Activated CD8-positive, alpha-beta memory T cell treated with anti-CD3 and anti-CD28 coated beads for 1 hour (primary cell): ENCODE measurements at places on chromosomes 5 and 9.

DNA sequence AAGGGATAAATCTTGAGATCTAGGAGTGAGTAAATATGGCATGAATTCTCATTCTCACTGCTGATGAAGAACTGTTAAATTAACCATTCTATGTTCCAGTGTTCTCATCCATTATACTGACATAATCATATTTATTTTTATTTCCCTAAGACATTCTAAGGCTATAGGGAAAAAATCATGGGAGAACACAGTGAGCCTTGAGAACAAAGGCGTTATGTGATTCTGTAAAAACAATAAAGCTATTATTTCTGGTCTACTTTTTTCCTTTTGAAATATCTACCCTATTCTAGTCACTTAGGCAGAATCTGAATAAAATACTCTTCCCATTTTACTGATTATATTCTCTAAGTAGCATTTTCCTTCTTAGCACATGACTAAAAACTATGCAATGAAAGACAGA is 155.7 kb upstream of the ADAMTS16 start:
- no peak for DNase-seq

- no peak for DNase-seq
Observed at GRCh38 chr9:22131817-22132216, 122.7 kb upstream of the CDKN2B start.

DNA sequence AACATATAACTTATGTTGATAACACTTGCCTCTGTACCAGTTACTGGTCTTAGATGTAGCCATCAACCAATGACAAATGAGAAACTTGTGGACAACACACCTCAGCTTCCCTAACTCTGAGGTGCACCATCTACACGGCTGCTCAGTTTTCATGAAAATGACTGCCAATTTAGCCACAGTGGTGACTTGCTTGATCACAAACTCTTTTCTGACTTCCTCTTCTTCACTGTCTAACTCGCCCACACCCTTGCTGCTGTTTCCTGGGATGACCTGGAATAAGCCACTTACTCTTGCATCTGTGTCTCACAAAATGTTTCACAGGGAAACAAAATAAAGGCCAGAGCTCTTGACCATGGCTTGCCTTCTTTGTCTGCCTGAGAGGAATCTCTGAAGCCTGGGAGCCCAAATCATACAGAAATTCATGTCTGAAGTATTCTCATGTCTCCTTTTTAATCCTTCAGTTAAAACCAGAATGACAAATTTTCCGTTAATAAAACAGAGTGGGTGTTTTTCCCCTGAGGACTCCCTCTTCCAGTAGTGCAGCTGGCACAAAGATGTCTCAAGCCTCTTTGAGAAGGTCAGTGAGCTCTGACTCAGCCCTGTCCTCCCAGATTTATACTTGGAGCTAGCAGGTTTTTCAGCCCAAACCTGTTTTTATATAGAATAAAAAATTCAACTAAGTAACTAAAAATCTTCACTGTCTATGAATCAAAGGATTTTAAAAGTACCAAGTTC is 126.5 kb upstream of the PAM start:
- DNase-seq, result no peak

DNA sequence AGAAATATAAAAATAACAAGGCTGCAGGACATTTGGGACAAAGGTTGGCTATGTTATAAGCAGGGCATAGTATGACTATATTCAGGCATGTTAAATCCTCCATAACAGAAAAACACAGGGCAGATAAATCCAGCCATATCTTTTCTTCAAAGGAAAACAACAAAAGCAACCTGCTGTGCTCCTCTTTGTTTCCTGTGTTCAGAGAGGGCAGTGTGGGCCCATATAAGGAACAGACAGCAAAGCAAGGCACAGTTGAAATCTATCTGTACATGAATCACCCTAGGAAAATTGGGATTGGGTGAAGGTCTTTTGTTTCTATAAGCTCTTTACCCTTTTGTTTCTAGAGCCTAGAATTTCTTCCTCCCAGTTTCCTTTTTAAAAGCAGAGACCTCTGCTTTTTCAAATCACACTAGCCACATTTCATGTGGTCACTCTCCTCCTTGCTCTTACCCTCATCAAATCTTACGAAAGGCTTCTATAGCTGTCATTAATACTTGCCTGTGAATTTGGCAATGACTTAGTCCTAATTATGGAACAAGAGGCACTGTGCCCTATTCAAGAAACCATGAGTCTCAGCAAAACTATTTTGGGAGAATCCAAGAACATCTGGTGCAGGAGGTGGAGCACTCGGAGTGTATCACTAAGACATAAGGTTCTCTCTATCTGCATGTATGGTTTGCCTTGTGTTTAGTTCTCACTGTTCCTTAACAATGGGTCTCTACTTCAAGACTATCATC is 1.8 kb downstream of the GZMA start:
- no peak for DNase-seq

GRCh38 chr5:14399054-14399692 is 182.4 kb upstream of the OTULINL start:
- DNase-seq, result no peak

DNA sequence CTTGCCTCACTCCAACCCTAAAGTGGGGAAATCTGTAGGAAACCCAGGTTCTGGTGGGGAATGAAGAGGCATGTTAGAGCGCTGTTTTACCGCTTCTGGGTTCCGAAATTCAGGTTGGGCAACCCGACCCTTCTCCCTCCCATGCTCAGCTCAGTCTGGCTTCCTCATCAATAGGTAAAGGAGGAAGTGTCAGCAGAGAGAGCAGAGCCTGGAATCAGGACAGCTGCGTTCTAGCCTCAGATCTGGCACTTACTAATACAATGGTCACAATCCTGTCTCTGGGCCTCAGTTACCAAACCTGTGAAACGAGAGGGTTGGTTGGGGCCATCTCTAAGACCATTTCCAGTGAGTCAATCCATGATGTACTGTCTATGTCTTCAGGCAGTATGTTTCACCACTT is 16.2 kb upstream of the TNIP1 start:
- DNase-seq, result no peak

DNA sequence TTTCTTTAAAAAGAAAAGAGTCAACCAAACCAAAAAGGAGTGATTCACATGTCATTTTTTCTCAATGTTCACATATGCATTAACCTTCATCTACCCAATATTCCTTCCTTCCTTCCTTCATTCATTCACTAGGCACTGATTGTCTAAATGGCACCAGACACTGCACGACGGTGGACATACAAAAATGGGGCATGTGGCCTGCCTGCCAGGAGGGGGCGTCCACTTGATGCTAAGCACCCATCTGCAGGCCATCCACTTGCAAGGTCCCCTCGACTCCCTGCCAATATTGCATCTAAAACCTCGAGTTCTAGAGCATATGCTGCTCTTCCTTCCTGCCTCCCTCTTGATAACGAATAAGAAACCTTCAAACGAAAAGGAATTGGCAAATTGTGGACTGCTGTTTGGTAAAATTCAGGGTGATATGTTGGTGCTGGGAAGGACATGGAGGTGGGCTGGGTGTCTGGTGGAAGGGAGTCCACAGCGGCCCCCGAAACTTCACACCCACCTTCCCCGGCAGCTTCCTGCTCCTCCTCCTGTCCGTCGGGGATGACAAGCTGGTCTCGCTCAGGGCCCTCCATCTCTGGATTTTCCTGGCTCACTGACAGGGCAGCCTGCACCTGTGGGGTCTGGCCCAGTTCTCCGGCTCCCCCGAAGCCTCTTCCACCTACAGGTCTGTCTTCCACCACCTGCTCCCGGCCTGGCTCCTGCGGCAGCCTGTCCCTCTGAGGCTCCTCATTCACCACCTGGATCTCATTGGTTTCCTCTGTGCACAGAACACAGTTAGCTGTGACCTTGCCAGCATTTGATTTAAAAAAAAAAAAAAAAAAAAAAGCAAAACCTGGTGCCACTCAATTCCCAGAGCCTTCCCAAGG is 64.3 kb downstream of the GOLM1 start:
- no peak for DNase-seq

DNA sequence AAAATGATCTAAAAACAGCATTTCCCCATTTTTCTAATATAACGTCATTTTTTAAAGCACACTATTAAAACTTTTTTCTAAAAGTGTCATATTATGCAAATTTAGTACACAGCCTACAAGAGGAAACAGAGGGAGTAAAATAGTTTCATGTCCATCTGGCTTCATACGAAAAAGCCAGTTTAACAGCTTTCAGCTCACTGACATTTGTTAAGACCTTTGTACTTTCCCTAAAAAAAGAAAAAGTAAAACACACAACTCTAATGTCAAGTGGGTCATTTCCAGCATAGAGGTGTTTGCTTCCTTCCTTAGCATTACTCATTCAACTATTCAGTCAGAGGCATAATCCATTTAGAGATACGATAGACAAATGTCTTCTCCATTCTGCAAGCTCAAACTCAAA is 49.4 kb downstream of the ABHD17B start:
- DNase-seq, result no peak

GRCh38 chr9:37663926-37664325 is 13.2 kb downstream of the FRMPD1 start:
- no peak for DNase-seq

DNA sequence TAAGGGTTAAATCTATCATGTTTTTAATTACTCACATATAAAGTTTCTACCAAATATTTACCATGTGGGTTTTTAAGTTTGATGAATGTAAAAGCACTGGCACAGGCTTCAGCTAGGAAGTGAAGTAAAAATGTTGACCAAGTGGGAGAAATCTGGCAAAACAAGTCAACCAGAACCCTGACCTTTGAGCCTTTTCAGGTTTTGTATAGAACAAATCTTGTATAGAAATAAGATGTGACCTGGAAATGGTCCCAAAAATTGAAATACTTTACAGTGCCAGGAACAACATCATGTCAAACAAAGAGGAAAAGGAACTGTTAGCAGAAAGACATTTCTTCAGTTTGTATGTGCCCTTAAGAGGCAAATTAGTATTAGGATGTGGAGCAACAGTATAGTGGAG is 137.6 kb downstream of the CCDC192 start:
- DNase-seq, result no peak

- no peak for DNase-seq
Observed at GRCh38 chr9:76987594-76988200, 31.8 kb upstream of the FOXB2 start.

DNA sequence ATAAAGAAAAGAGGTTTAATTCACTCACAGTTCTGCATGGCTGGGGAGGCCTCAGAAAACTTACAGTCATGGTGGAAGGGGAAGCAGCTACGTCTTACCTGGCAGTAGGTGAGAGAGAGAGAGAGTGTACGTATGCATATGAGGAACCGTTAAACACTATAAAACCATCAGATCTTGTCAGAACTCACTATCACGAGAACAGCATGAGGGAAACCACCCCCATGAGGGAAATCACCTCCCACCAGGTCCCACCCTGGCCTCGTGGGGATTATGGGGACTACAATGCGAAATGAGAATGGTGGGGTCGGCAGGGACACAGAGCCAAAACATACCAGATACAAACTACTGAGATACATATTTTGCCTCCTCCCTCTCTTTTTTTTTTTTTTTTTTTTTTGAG is 10.8 kb upstream of the FER start:
- DNase-seq, result no peak

GRCh38 chr9:111599955-111600343 is 502 bp upstream of the PTGR1 start:
- no peak for DNase-seq

DNA sequence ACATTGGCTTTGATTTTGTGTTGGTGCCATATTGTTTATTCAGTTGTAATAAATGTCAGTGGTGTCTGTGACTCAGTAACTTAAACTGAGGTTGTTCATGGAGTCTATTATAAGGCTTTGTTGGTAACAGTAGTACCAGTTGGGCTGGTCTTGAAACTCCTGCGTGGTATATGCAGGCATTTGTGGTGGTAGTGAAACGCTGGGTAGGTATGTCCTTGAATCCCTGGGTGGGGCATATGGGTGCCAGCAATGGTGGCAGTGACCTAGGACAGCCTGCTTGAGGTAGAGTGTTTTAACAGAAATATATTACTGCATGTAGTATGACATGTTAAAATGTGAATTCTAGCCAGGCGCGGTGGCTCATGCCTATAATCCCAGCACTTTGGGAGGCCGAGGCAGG is 1058.5 kb upstream of the SEMA6A start:
- no peak for DNase-seq

DNA sequence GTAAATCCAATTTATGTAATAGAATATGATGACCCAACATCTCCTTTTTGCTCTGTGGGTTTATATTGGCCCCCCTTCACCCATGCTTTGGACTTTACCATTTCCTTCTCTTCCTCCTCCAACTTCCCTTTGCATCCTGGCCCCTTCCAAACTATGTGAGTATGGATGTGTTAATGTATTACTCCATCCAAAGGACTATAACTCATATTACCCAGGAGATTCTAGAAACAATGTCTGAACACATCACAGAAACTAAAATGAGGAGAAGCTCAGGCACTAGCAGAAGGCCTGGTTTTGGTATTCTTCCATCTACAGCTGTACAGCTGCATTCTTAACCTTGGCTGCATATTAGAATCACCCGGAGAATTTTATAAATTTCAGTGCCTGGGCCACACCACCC is 110.7 kb downstream of the PDE4D start:
- no peak for DNase-seq

DNA sequence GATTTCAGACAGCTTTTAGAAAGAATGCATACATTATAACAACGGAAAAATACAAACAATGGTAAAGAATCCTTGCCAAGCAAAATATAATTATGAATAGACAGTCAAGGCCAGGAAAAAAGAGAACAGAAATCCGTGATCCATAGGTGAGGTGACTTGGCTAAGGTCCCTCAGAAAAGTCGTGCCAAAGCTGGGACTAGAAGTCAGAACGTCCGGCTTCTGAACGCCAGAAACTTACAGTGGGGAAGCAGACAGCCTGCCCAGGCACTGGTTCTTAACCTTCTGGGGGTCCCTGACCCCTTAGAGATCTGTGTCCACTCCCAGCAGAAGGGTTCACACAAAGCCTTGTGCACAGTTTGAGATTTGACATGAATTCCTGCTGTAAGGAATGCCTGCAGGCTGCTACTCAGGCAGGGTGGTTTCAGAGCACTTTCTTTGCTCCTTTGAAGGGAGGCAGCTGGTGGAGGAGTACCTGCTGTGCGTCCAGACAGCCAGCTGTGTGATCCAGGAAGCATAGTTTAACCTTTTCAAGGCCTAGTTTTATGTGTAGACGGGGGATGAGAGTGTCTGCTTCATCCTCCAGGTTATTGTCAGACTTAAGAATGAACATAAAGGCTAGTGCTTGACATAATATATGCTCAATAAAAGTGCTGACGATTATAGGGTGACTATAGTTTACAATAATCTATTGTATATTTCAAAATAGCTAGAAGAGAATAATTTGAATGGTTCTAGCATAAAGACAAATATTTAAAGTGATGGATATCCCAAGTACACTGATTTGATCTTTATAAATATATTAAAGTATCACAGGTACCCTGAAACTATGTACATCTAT is 852 bp downstream of the ARHGEF37 start:
- no peak for DNase-seq
